G401 (cell line): ENCODE measurements at places on chromosomes 4 and X.

DNA sequence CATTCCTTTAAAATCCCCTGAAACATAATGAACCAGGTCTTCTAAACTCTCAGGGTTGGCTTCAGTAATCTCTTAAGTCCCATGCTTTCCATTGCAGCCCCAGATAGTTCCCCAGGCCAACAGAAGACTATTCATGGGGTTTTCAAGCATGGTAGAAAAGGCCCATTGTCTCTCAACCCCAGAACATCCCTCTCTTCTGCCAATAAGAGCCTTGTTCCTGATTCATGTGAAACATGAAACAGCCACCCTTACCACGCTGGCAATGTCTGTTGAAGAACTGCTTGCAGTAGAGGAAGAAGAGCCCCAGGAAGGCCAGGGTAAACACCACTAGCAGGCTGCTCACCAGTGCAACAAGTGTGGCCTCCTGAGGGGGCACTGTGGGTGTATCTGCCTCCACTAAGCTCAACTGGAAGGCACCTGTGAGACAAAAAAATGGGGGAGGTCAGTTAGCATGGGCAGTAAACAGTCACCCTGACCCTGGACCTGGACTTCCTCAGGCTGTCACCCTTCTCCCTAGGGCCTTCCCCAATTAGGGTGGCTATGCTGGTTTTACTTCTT is 36.4 kb downstream of the EDA2R start:
- no peak for DNase-seq

DNA sequence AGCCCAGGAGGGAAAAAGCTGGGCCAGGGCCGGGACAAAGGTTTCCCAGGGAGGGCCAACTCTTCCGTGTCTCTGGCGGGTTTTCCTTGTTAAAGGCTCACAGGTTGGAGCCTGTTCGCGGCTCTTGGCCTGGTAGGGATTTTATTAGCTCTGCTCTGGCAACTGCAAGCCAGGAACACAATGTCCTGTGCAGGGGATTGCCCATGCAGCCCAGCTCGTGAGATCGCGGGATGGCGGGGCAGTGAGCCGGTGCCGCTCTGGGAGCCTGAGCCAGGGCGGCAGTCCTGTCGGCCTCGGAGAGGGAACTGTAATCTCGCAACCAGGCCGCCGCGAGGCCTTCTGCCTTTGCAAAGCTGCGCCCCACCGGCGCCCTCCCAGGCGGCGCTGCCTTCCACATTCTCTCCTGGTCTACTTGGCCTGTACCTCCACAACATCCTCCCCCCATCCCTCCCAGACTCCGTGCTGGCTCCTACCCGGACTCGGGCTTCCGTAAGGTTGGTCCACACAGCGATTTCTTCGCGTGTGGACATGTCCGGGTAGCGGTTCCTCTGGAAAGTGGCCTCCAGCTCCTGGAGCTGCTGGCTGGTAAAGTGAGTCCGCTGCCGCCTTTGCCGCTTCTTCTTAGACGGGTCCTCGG is 2.1 kb downstream of the PITX2 start:
- no peak for DNase-seq

DNA sequence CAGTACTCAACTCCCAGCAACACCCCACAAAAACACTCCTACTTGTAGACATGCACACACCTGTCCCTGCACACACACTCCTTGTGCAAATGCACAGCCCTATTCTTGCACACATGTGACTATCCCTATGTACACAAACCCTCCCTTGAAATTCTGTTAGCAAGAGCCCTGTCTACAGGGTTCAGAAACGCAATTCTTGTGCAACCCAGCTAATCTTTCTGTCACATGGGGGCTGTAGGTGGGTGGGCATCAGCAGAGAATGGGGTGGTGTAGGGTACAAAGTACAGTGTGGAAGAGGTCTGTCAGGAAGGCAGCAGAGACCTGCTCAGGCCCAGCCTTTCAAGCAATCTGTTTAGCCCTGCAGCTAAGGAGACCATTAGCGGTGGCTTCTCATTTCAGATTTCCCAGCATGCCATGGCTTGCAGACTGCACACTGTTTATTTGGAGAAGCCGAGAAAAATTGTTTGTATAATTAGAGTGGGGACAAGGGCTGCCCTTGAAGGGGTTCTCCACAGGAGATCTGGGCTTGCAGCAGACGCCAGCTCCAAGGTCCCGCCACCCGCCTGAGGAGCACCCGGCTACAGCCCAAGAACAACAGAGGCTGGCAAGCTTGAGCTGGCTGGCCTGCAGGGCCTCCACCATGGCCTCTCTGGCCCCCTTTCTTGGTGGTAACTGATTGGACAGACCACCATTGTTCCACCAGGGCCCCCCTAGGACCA is 144.0 kb upstream of the PJA1 start:
- DNase-seq = no peak

DNA sequence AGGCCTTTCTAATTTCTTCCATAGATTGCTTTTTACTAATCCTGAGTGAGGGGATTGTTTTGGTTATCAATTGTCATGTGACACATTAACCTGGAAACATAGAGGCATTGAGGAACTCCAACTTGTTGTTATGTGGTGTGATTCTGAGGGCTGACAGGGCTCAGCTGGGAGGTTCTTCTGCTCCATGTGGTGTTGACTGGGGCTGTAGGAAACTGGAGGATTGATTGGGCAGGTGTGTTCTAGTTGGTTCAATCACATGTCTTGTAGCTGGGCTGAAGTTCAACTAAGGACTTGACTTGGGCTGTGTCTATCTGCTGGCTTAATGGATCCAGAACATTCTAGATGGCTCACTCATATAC is 10.8 kb upstream of the CRLF2 start:
- DNase-seq = no peak

DNA sequence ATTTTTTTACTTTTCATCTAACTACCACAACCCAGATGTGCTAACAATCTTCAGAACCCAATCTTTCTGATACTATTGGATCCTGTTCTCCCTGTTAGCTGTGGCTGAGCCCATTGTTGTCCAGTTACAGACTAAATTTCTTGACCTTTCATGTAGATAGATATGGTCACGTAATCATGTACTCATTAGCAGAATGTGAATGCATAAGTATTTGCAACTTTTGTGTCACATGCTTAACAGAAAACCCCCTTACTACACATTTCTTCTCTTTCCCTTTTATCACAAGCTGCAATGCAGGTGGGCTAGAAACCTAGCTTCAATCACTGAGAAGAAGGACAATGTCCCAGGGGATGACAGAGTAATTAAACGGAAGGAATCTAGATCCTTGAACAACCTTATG is 13.1 kb upstream of the FAM13A start:
- no peak for DNase-seq

DNA sequence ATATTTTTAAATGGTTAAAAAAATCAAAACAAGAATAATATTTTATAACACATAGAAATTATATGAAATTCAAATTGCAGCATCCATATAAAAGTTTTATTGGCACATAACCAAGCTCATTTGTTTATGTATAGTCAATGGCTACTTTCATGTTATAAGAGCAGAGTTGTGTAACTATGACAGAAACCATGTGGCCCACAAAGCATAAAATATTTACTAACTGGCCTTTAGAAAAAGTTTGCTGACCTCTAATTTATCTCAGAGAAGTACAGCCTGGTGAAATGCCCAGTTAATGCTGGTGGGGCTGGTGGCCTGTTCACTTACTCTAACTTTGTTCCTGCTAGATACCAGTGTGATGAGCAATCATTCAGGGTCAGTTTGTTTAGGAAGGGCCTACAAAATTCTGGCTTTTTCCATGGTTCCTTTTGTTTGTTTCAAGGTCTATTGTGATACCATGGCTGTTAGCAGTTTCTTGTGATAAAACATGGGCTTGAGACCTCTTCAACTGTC is 104.6 kb downstream of the PPP1R2C start:
- no peak for DNase-seq

GRCh38 chr4:73856518-73856917 is 3.4 kb downstream of the PF4V1 start:
- no peak for DNase-seq

DNA sequence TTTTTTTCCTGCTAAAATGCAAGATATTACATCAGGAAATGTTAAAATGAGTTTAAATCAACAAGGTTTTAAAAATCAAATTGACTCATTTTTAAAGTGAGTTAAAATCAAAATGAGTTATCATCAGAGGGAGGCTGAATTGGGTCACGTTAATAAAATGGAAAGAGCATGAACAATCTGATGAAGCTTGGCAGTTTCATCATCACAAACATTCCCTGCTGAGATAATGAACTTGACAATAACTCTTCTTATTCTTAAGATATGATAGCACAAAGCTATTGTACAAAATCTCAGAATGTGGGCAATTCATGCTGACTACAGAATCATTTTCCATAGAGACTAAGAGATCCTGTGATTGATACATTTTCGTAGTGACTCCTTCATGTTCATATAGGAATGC is 1086.7 kb downstream of the STIM2 start:
- DNase-seq = no peak

- DNase-seq = no peak
Observed at GRCh38 chrX:68762766-68763165, 66.1 kb upstream of the EFNB1 start.

DNA sequence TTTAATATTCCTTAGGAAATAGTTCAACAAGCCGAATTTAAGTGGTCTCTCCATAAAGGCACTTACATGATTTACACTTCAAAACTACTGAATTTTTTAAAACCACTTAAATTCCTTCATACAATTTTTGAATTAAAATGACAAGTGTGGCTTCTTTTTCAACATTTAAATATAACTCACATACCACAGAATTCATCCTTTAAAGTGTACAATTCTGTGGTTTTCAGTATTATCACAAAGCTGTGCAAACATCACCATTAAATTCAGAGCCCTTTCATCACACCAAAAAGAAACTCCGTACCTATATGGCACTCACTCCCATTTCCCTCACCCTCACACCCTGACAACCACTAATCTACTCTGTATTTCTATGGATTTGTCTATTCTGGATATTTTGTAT is 200.9 kb upstream of the MAB21L2 start:
- no peak for DNase-seq

DNA sequence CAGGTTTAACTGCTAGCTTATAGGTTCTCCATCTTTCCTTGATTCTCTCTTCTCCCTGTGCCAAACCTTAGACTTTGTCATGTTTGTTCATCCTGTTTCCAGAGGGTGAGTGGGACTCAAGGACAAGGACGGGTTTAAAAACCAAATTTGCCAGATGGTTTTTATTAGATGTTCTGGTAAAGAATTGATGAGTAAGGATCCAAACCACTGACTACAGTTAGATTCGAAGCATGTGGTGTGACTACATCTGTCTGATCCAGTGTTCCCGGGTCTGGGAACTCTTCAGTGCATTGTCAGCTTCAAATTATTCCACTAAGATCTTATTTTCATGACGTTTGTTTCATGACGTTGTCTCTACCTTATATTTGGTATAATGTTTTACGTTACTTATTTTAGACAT is 37.5 kb downstream of the MTMR1 start:
- no peak for DNase-seq

DNA sequence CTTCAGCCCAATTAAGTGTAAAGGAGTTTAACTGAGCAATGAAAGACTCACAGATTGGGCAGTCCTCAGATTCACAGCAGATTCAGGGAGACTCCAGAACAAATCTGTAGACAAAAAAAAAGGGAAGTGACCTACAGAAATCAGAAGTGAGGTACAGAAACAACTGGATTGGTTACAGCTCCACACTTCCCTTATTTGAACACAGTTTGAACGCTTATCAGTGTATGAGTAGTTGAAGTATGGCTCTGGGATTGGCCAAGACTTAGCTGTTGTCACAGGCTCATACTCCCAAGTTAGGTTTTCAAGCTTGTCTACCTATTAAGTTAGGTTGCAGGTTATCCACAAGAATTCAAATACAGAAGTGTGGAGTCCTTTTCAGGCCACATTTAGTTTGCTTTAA is 112.4 kb upstream of the ELOVL6 start:
- no peak for DNase-seq

- DNase-seq = peak; percentile 8
Observed at GRCh38 chr4:141220271-141220670, 424 bp upstream of the ZNF330 start.

- no peak for DNase-seq
Observed at GRCh38 chr4:82480771-82481505, 50.5 kb downstream of the ENOPH1 start.

- no peak for DNase-seq
Observed at GRCh38 chr4:158192439-158193158, 17.7 kb upstream of the TMEM144 start.

DNA sequence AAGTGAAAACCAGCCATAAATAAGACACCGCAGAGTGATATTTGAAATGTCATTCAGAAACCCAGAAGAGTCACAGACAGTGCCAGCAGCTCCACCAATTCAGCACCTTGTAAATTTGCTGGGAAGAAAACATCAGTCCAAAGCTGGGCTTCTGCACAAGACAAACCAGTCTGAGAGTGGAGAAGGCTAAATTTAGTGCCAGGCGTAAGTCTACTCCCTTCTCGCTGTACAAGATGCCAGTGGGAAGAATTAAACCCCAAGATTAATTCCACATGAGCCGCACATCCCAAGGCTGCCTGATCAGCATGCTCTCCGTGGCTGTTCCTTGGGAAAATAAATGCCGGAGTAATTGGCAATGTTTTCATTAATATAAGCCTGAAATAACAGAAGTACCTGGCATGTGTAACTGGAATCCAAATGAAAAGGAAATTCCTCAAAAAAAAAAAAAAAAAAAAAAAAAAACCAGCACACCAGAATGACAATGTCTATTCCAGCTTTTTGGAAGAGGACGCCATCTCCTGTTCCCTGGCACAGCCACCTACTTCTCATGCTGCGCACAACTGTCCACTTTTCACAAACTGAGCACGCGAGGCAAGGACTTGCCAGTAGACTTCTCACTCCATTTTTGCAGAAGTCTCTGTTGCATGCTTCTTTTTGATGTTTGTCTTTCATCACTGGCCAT is 95.5 kb downstream of the NSUN7 start:
- DNase-seq = peak; percentile 30

- peak; percentile 74 for DNase-seq
Observed at GRCh38 chrX:39736216-39737211, 361.2 kb downstream of the BCOR start.

- no peak for DNase-seq
Observed at GRCh38 chr4:76011018-76011670, 3.8 kb upstream of the CXCL9 start.

DNA sequence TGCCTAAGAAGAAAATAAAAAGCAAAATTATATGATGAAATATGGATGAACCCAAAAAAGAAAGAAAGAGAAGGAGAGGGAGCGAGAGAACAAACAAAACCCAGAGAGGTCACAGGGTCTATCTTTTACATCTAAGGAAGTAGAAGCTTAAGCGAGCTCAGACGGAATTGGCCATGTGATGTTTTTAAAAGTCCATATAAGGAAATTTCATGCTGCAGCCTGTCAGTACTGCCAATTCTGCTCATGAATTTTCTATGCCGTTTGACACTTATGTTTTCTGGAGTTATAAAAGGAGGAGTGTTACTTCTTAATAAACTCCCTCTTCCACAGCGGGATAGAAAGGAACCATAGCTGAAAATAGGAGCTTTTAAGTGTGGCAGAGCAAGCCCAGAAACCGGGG is 32.9 kb upstream of the DCX start:
- DNase-seq = no peak

DNA sequence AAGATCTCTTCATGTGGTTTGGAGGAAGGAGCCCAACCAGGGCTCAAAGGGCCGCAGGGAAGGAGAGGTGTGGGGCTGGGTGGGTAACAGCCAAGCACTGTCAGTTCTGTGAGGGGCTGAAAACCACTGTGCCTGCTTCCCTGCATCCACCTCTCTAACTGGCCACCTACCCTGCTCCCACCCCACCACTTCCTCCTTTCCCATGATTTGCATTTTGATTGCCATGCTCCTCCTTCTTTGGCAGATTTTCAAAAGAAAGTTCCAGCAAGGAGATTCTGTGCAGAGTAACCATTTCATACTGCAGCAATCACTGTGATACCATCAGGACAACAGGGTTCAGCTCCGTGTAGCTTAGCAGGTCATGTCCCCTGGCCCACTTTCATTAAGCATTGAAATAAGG is 1.8 kb downstream of the ZNF674 start:
- DNase-seq = no peak

GRCh38 chrX:68750316-68750715 is 78.5 kb upstream of the EFNB1 start:
- no peak for DNase-seq
